ENCODE measurements at places on chromosomes 1 and 21.

DNA sequence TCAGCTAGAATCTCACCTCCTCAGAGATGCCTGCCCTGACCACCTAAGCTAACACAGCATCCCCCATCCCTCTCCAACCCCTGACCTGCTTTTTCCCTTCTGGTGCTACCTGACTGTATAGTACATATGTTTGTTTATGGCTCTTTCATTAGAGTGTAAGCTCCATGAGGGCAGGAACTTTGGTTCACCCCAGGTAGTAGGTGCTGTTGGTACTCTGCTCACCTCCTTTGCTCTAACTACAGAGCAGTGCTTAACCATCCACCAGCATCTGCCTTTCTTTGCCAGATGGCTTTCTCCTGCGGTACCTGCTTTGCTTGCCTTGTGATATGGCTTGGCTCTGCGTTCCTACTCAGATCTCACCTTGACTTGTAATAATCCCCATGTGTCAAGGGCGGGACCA, 18.7 kb upstream of the BLACAT1 start:
- DNase-seq: no peak

DNA sequence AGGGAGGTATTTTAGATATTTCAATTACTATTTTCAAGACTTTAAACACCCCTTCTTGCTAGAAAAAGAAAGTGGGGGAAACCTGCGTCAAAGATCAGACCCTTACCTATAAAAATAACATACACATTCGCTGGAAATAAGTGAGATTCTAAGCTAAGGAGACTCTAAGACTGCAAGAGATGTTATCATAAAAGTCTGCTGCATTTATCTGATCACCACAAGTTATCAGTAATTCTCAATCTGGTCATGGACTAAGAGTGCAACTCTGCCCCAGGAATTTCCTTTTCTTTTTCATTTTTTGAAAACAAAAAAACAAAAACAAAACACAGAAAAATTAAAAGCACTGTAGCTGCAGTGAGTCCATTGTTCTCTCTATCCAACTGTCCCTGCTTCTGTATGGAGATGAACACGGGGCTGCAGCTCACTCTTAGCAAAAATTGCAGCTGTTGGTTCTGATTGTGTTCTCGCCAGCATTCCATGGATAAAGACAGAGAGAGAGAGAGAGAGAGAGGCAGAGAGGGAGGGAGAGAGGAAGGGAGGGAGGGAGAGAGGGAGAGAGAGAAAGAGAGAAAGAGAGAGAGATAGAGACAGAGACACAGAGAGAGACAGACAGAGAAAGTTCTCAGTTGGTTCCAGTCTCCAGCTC, 14.1 kb downstream of the XKR8 start:
- DNase-seq: no peak

GRCh38 chr1:68372487-68372886, 77.3 kb downstream of the RPE65 start:
- DNase-seq: no peak

- DNase-seq: no peak
Observed at GRCh38 chr1:31658721-31659120, 14.0 kb upstream of the PEF1 start.

- DNase-seq: no peak
Observed at GRCh38 chr1:44613941-44614340, 60.3 kb downstream of the TMEM53 start.

- DNase-seq: peak; percentile 28
Observed at GRCh38 chr1:245306628-245307410, 152.0 kb downstream of the KIF26B start.

- DNase-seq: no peak
Observed at GRCh38 chr1:71850936-71851335, 431.4 kb downstream of the NEGR1 start.

DNA sequence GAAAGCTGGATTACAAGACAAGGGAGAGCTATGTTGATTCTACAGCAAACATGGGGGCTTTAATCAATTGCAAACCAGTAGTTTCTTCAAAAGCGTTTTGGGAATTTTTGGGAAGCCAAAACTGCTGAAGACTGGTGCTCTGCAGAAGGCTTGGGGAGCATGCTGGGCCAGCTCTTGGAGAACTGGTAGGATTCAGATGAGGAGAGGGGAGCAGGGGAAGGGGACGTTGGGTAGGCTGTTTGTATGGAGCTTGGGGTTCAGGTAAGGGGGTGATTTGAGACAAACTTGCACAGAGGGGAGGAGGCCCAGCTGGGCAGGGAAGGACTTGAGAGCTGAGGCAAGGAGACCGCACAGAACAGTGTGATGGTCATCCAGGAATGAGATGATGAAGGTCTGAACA, 2.6 kb upstream of the MYOG start:
- no peak for DNase-seq

DNA sequence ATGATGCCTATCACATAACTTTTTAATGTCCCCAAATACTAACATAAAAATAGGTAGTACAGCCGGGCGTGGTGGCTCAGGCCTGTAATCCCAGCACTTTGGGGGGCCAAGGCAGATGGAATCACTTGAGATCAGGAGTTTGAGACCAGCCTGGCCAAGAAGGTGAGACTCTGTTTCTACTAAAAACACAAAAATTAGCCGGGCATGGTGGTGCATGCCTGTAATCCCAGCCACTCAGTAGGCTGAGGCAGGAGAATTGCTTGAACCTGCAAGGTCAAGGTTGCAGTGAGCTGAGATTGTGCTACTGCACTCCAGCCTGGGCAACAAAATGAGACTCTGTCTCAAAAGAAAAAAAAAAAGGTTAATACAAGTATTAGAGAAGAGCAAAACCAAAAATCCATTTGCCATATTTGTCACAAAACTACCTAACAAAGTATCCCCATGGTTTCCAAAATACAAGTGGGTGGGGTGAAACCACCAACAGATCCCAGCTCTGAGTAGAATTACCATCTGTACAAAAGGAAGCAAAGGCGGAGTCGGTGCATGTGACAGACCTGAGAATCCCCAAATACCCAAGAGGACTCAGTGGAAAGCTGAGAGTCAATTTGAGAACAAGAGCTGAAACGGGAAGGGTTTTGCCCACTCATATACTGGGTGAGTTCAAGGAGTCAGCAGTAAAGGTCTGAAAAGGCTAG, 113.2 kb downstream of the TOMM20 start:
- DNase-seq: no peak

GRCh38 chr1:230807029-230807428, 59.8 kb downstream of the CAPN9 start:
- DNase-seq: peak; percentile 72

DNA sequence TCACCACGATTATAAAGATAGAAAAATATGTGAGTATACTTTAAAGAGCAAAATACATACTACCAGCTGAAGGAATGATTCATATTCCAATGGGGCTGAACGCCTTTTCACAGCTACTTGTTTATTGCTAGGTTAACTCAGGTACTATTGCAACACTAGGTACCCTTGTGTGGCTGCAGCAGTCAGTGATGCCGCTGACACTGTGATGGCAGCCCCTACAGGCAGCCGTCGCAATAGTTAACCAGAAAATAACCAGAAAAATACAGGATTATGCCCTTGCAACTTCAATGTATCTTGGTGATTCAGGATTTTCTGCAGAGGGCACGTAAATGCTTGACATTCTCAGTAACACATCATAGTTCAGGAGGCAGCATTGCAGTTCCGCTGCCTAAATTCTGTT, 1.6 kb upstream of the MARK1 start:
- no peak for DNase-seq

- no peak for DNase-seq
Observed at GRCh38 chr1:167148421-167148820, 54.5 kb downstream of the STYXL2 start.

DNA sequence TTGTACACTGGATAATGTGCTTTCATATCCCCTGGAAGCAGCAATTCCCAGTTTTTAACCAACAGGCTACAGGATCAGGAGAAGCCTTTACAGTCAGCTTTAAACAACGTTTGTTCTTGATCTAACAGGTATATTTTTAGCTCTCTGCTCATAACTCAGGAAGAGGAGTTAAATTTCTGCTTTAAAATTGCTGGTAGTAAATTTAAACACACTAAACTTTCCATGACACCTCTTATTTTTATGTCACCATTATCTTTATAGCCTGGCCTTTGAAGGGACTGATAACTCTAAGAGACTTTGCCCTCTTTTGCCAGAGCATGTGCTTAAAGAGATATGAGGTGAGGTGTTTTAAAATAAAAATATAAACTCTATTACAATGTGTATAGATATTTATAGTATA, 119.6 kb upstream of the BRINP3 start:
- no peak for DNase-seq

GRCh38 chr1:63835128-63835527, 61.3 kb downstream of the ROR1 start:
- DNase-seq: no peak

DNA sequence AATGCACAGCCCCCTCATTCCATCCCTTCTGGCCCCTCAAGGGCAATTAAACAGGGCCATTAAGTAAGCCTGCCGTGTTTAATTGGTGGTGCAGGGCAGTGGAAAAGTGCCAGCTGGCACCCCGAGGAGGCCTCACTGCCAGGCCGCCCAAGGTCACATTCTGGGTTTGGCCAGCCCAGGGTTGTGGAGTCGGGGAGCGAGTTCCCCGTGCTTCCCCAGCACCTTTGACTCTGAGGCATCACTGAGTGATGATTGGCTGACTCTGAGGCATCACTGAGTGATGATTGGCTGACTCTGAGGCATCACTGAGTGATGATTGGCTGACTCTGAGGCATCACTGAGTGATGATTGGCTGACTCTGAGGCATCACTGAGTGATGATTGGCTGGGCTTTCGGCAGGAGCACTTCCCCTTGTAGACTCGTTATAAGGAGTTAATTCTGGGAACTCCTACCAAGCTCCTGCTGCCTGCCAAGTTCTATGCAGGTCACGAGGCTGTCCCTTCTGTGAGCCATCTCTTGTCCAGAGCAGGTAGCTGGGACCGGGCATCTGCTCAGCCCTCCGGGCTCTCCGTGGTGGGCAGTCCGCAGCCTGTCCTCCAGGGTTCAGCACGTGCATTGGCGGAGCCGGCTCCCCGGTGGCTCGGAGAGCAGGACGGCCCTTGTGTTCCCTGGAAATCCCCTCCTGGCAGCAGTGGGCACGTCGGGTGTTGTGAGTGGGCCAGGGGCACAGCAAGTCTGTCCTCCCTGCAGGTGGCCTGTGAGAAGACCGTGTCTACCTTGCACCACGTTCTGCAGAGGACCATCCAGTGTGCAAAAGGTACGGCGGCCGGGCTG, 20.9 kb downstream of the CSTB start:
- no peak for DNase-seq

GRCh38 chr1:243968413-243968812, 82.7 kb upstream of the ZBTB18 start:
- no peak for DNase-seq

- DNase-seq: no peak
Observed at GRCh38 chr1:63108206-63108605, 214.2 kb upstream of the FOXD3 start.

DNA sequence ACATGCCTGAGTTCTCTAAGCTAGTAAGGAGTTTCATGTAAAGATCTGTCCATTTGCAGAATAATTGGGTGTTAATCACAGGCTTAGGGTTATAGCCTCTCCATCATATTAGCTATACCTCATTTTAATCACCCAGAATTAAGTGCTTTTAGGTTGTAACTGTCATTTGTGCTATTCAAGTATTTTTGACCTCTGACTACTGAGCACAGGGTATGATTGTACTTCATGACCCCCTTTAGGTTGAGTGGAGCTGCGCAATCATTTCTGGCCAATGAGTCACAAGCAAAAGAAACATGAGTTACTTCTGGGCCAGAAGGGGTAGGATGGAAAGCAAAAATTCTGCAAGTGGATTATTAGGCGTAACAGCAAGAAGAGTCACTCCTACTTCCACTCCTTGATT, 8.4 kb upstream of the SNX7 start:
- no peak for DNase-seq

DNA sequence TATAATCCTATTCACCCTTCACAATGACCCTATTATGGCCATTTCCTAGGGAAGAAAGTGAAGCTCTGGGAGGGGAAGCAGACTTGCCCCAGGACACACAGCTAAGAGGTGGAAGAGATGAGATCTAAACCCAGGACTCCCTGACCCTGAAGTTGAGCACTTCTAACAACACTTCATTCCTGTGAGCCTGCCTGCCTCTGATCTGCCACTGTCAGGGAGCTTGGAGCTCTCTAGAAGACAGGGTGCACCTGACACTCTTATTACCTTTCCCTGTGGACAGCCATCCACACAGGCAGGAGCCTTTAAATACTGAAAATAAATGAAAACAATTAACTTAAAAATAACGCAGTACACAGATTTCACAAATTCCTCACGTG, 599 bp downstream of the MKNK1 start:
- DNase-seq: peak; percentile 11

DNA sequence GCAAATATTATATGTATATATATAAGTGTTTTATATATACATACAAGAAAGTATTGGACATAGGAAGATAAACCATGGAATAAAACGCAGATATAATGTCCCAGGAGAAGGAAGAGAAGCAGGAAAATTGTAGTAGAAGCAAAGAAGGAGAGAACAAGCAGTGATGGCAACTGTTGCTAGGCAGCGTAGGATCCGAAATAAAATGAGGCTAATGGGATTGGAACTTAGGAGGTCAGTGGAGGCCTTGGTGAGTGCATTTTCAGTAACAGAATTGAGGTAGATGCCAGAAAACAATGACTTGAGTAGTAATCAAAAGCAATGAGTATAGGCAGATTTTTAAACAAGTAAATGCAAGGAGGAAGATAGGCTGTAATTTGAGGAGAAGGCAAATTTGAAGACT, 265.8 kb downstream of the LRRC7 start:
- no peak for DNase-seq

GRCh38 chr1:108969346-108969745, 6.1 kb upstream of the CLCC1 start:
- DNase-seq: no peak

DNA sequence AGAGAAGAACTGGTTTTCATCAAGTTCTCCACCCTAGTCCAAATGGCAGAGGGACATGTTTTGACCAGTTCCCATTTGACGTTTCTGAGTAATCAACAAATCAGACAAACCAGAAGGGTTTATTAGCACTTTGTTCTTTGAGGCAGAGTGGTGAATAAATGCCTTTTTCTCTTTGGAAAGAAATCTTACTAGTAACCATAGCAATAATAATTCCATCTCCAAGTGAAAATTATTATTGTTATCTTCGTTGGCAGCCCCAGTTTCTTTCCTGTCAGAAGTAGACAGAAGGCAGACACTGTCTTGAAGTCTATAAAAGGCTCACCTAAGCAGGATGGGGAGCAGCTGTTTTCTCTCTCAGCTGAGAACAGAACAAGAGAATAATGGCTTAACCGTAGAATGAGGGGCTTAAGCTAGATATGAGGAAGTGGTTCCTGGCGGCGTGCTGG, 391.6 kb downstream of the PBX1 start:
- DNase-seq: no peak

- no peak for DNase-seq
Observed at GRCh38 chr1:171711643-171712042, 30.2 kb downstream of the VAMP4 start.

- peak; percentile 17 for DNase-seq
Observed at GRCh38 chr1:209704584-209704983, at the start of gene HSD11B1. HSD11B1 (plus strand) TSS chr1:209704846; CDS start chr1:209704943, 97 bp downstream.

DNA sequence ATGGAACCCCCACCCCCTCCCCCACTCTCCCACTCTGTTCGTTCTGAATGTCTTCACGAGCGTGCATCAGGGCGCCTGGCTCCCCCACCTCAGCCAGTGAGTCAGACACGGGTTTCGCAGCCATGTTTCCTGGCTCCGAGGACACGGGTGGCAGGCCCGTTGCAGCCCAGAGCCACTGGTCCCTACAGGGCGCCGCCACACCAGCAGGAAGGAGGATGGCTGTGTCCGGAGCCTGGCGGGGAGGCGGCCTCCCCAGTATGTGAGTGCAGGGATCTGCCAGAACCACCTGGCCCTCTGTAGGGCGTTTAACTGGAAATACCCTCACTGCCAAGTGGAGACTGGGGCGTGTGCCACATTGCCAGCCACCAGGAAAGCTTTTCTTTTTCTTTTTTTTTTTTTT, 18.5 kb downstream of the CSTB start:
- DNase-seq: no peak

GRCh38 chr1:5274527-5274926, 620.1 kb downstream of the AJAP1 start:
- no peak for DNase-seq
